ENCODE measurements at places on chromosomes 7 and 10.

GRCh38 chr7:151143261-151144015 lies 24.1 kb downstream of the GBX1 start:
- no peak for DNase-seq

DNA sequence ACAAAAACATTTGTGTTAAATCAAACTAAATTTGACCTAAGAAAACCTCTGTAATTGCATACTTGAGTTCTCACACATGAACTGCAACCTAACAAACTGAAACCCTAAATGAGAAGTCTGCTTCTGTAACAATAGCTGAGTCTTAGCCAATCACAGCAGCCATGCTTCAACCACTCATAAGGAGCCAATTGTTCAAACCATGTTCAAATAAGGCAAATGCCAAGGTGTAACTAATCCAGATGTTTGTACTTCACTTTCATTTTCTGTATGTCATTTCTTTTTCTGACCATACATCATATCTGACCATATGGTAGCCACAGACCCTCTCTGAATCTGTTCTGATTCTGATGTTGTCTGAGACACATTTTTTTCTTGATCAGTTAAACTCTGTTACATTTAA lies 47.5 kb upstream of the ANTXRL start:
- no peak for DNase-seq

DNA sequence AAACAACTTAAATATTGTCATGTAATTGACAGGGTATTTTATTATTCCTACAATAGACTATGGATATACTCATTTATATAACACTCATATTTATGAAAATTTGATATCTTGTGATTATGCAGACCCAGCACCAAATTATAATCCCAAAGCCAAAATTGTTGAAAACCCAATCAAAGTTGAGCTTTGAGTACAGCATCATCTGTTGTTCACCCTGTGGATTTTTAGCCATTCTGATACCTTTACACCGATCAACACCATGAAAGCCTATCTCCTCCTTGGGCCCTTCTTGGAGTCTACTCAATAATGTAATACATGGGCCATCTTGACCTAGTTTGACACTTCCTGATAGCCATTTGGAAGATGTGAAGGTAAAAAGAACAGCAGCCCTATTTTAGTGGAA lies 49.5 kb downstream of the AASS start:
- DNase-seq = no peak

DNA sequence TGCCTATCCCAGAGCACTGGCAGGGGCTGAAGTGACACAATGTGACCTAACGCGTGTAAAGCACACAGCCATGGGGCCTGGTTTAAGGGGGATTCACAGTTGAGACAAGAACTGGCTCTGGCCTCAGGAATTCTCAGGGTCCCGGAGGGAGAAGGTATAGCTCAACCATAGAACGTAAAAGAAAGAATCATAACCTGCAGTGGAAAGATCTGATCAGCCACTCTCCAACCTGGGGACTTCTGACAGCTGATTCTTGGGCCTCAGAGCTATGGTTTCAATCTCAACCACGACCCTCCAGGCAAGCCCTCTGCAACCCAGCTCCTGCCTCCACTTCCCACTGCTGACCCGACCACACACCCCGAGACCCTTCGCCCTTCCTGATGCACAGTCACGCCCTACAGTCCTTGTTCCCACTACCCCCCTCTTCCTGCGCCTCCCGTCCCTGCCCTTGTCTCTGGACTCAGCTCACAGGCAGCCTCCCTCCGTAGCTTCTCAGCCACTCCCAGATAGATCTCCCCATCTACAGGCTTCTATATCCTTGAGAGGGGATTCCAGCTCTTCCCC lies 245.2 kb downstream of the BUB3 start:
- no peak for DNase-seq

GRCh38 chr7:90692396-90692795 lies 96.3 kb downstream of the CDK14 start:
- DNase-seq = no peak

GRCh38 chr7:32070406-32071360 lies at the start of gene PDE1C:
TSS of gene PDE1C (minus strand) at chr7:32070407.
- DNase-seq = peak; percentile 73

DNA sequence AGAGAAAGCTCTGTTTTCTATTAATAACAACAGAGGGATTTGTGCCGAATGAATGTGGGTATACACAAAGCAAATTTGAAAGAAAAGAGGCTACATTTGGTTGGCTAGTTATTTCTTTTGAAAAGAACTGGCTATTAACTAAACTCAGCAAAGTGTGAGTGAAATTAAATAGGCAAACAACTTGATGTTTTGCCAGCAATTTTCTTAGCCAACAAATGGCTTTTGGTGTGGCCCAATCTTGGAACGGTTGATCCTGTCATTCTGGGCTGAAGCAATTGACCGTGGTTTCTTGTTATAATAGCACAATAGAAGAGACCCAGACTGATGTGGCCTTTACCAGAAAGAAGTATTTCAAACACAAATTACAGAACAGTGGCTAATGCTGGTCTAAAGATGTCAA lies 898.6 kb downstream of the KCNMA1 start:
- no peak for DNase-seq

- no peak for DNase-seq
These were observed 53.3 kb downstream of the LRMDA start for GRCh38 chr10:75484717-75485116.

- DNase-seq = peak; percentile 95
These were observed 844 bp downstream of the FBXW4 start for GRCh38 chr10:101693978-101694673.

GRCh38 chr10:92846-93245 lies 42.4 kb upstream of the ZMYND11 start:
- DNase-seq = no peak

GRCh38 chr10:58925381-58925780 lies 251.1 kb upstream of the PHYHIPL start:
- DNase-seq = no peak

GRCh38 chr10:43452356-43452914 lies 15.5 kb downstream of the ZNF487 start:
- DNase-seq = no peak

GRCh38 chr10:16819026-16819425 lies 1.8 kb upstream of the RSU1 start:
- no peak for DNase-seq

GRCh38 chr7:95454438-95455045 lies 19.7 kb upstream of the PON2 start:
- DNase-seq = no peak

DNA sequence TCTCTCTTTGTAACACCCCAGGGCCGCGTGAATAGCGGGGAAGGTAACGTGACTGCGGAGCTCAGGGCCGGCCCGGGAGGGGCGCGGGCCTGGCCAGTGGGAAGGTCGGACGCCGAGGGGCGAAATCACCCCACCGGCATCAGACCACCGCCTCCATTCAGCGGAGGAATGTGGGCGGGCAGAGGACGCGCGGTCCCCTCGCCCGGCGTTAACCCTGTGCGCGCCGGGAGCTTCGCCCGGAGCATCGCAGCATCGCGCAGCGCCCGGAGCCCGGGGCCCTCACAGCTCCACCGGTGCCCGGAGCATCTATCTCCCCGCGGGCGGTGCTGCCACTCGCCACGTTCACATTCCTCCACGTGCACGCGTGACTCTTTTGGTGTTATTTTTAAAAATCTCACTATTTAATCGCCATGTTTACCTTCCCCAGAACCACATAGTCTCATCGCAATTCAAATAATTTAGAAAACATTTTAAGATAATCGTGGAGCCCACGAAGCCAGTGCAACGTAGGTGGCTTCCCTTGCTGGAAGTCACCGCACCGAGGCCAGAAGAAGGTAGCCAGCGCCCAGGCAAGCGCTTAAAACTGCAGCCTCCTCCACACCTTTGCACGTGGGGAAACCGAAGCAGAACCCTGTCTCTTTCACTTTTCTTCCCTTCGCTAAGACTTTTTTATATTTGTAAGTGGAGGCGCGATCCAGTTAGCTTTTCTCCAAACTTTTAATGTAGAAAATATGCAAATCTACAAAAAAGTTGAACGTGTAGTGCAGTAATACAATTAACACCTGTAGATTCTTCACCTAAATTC lies 21.8 kb downstream of the FGFBP3 start:
- peak; percentile 79 for DNase-seq
